Activated T-helper 17 cell treated with anti-CD3 and anti-CD28 coated beads, Interleukin-2, amount 50 U/mL, for 72 hours (primary cell): ENCODE measurements at places on chromosomes 1 and 21. TPM values are rescaled to one million over a fixed set of nuclear protein-coding genes. Genes with fewer than 3 reads are reported as not detected.

Gene EXO5
- total RNA-seq = 6.6 TPM

Gene HAO2
- not detected for total RNA-seq

Gene MIXL1
- total RNA-seq = not detected

Gene C1orf87
- not detected for total RNA-seq

Gene PCAT6
- 4.0 TPM for total RNA-seq

Gene PRR9
- total RNA-seq = not detected

DNA sequence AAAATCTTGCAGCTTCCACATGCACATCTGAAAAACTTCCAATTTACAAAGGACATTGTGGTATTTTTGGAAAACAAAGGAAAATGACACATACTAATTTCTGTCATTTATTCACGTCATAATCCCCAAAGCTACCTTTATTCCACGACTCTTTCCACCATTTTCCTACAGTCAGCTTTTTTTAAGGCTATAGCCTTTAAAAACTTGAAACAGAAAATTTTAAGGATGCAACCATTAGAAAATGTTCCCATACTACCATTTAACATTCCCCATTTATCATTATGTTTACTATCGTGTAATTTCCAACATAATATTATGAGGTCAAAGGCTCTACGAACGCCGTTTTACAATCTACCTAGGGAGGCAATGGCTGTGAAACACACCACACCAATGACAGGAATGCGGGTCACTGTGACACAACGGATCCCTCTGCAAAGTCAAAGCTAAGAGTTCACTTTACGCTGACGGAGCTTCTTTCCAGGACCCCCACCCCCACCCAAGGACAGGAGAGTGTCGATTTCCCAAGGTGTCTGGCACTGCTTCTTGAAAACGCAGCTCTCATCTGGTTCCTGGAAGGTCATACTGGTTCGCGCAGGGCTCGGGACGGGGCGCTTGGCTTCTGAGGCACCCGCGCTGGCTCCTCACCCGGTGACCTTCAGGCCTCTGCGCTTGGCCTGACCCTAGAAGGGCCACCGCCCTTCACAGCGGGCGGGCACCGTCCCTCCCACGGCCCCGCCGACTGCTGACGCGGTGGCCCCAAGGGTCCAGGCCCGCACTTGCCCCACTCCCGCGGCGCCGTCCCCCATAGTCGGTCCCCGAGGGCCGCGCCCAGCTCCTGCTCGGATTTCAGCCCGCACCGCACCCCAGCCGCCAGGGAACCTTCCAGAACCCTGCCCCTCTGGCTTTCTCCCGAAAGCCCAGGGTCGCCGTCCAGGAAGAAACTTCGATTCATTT, 50.5 kb upstream of the ATF3 start:
- H3K36me3 ChIP-seq = no peaks in the 10 kb centered on the region
- H3K27ac ChIP-seq = no peak overlapping the region

GRCh38 chr1:235290740-235291502, 37.1 kb downstream of the ARID4B start:
- no peak overlapping the region for H3K4me3 ChIP-seq
- H3K27me3 ChIP-seq = no peaks in the 10 kb centered on the region
- ATAC-seq = no peak
- peaks cover 33% of the 10 kb centered on the region for H3K4me1 ChIP-seq

DNA sequence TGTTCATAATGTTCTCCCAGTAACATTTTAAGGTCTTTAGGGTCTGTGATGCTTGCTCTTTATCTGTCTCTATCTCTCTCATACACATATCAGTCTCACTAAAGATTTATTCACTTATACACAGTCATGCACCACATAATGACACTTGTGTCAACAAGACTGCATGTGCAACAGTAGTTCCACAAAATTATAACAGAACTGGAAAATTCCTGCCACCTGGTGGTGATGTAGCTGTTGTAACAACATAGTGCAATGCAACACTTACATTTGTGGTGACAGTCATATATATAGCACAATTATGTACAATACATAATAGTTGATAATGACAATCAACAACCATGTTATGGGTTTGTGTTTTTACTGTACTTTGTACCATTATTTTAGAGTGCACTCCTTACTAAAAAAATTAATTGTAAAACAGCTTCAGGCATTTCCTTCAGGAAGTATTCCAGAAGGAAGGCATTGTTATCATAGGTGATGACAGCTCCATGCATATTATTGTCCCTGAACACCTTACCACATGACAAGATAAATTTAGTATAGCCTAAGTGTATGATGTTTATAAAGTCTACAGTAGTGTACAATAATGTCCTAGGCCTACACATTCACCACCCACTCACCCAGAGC, 8.1 kb downstream of the TDRD5 start:
- no peak overlapping the region for H3K4me3 ChIP-seq
- no peaks in the 10 kb centered on the region for H3K4me1 ChIP-seq
- no peaks in the 10 kb centered on the region for H3K36me3 ChIP-seq
- no peak overlapping the region for H3K27ac ChIP-seq
- H3K27me3 ChIP-seq = peaks cover 23% of the 10 kb centered on the region

- ATAC-seq = no peak
- no peaks in the 10 kb centered on the region for H3K36me3 ChIP-seq
- H3K27ac ChIP-seq = no peak overlapping the region
- H3K4me1 ChIP-seq = no peaks in the 10 kb centered on the region
- H3K27me3 ChIP-seq = no peaks in the 10 kb centered on the region
Observed at GRCh38 chr1:73886716-73887115, 311.3 kb downstream of the LRRIQ3 start.

DNA sequence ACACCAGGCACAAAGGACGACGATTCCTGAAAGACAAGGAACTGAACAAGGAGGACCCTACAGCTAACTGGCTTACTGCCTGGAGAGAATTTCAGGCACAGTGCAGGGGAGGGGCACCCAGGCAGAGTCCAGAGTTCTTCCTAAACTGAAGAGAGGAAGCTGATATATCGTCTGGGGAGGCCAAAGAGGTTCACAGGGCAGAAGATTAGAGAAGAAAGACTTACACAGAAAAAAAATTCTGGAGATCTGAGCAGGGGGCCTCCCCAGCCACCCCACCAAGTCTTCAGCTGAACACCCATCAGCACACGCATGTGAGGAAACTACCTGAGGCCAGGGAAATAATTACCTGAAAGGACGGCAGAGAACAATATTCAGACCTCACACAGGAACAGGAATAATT, 24.6 kb downstream of the SORT1 start:
- H3K27me3 ChIP-seq = peaks cover 19% of the 10 kb centered on the region
- no peak for ATAC-seq
- H3K4me1 ChIP-seq = peaks cover 12% of the 10 kb centered on the region

DNA sequence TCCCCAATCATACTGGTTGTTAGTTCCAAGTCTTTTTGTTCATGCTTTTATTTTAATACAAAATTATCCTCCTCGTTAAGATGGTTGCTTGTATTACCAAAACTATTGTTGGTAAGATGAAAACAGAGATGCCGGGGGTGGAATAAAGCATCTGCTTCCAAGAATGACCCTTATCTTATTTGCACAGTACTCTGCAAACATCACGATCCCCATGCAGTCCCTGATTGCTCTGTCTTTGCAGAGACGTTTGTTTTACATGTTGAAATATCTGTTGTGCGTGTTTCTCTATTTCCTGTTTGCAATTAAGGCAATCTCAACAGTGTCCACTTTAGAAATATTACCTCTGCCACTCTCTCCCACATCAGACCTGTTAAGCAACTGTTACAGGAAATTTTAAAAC, 141.3 kb upstream of the NCAM2 start:
- no peaks in the 10 kb centered on the region for H3K4me1 ChIP-seq
- no peaks in the 10 kb centered on the region for H3K27me3 ChIP-seq
- no peak overlapping the region for H3K4me3 ChIP-seq
- H3K36me3 ChIP-seq = no peaks in the 10 kb centered on the region

DNA sequence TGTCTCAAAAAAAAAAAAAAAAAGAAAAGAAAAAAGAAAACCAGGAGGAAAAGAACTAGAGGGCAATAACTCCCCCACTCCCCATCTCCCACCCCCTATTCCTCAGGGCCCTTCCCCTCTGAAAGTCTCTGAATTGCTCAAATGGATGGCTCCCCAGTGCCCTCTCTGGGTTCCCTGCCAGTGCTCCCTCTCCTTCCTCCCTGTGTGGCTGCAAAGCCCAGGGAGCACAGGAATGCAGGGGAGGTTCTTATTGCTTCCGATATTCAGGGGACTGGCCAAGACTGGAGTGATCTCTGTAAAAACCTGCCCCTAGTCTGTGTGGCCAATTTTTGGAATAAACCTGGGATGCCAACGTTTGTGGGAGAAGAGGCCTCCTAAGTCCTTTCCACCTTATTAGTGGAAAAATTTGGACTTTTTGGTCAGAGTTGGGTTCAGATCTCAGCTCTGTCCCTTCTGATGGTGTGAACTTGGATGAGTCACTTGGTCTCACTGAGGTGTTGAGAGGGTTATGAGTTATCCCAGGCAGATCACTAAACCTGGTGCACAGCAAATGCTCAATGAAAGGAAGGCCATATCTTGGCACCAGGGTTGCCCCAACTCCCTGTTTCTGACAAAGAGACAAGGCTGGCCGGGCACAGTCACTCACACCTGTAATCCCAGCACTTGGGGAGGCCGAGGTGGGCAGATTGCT, 13.4 kb upstream of the ARHGEF10L start:
- no peaks in the 10 kb centered on the region for H3K36me3 ChIP-seq
- no peak overlapping the region for H3K4me3 ChIP-seq
- H3K27me3 ChIP-seq = peaks cover 20% of the 10 kb centered on the region
- ATAC-seq = no peak
- H3K27ac ChIP-seq = no peak overlapping the region

- no peaks in the 10 kb centered on the region for H3K4me1 ChIP-seq
- no peak for ATAC-seq
- no peaks in the 10 kb centered on the region for H3K27me3 ChIP-seq
- H3K27ac ChIP-seq = no peak overlapping the region
- H3K36me3 ChIP-seq = no peaks in the 10 kb centered on the region
- no peak overlapping the region for H3K4me3 ChIP-seq
Observed at GRCh38 chr1:48500541-48501450, 28.8 kb upstream of the SPATA6 start.

DNA sequence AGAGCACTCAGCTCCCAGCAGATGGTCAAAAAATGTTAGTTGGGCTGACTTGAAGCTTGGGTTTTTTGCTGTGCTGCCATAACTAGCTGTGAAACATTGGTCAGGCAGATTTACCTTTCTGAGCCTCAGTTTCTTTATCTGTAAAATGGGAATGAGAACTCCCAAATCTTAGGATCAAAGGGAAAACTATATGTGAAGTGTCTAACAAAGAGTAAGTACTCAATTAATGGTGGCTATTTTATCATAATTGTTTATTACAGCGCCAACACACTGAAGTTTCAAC, 164.2 kb upstream of the POU3F1 start:
- no peaks in the 10 kb centered on the region for H3K4me1 ChIP-seq
- no peak for ATAC-seq
- no peaks in the 10 kb centered on the region for H3K36me3 ChIP-seq
- no peak overlapping the region for H3K27ac ChIP-seq
- peaks cover 32% of the 10 kb centered on the region for H3K27me3 ChIP-seq

DNA sequence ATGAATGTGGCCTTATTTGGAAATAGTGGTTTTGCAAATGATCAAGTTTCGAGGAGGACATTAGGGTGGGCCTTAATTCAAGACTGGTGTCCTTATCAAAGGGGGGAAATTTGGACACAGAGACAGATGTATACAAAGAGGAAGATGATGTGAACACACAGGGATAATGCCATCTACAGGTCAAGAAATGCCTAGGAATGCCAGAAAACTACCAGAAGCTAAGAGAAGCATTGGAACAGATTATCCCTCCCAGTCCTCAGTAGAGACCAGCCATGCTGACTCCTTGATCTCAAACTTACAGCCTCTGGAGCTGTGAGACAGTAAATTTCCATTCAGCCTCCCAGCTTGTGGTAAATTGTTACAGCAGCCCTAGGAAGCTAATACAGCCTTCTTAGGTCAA, 151.4 kb downstream of the PTGER3 start:
- peaks cover 3% of the 10 kb centered on the region for H3K27me3 ChIP-seq
- ATAC-seq = no peak
- H3K4me1 ChIP-seq = no peaks in the 10 kb centered on the region
- H3K4me3 ChIP-seq = no peak overlapping the region
- no peaks in the 10 kb centered on the region for H3K36me3 ChIP-seq
- H3K27ac ChIP-seq = no peak overlapping the region

GRCh38 chr21:37384416-37384815, 17.8 kb downstream of the DYRK1A start:
- H3K36me3 ChIP-seq = peaks cover 4% of the 10 kb centered on the region
- H3K4me1 ChIP-seq = peaks cover 69% of the 10 kb centered on the region
- peak overlapping the region; percentile 34 for H3K27ac ChIP-seq
- no peaks in the 10 kb centered on the region for H3K27me3 ChIP-seq
- no peak for ATAC-seq

DNA sequence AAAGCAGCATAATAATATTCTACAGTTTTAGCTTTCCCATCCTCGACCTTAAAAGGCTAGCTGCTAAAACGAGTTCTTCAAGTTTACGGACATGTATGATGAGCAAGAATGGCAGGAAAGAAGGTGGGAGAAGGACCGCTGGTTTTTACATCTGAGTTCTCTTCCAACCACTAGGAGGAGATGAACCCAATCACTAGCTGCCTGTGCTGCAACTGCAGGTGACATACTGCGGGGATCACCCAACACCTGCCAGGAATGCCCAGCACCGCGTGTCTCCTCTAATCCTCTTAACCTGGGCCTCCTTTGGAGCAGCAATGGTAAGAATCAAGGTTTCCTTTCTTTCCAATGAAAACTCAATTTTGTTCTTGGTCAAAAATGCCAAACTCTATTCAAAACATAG, 23.5 kb downstream of the TOR3A start:
- peaks cover 28% of the 10 kb centered on the region for H3K36me3 ChIP-seq
- no peak for ATAC-seq
- no peaks in the 10 kb centered on the region for H3K4me1 ChIP-seq
- peak overlapping the region; percentile 20 for H3K27ac ChIP-seq
- no peaks in the 10 kb centered on the region for H3K27me3 ChIP-seq

DNA sequence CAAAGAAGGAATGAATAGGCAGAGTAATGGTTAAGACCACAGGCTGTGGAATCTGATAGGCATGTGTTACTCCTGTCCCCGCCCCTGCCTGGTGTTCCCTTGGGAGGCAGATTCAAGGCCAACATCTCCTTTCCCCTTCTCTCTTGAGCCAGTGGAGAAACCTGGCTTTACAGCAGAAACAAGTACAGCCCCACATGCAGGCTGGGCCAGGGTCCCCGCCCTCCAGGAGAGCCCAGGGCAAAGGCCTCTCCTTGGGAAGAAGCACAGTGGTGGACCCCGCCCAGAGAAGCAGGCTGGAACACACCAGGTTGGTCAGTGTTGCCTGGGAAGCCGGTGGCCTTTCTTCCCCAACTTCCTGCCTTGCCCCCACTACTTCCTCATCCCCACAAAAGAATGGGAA, 6.8 kb downstream of the C1orf167 start:
- ATAC-seq = no peak
- no peak overlapping the region for H3K4me3 ChIP-seq
- no peak overlapping the region for H3K27ac ChIP-seq
- H3K27me3 ChIP-seq = no peaks in the 10 kb centered on the region
- no peaks in the 10 kb centered on the region for H3K36me3 ChIP-seq

GRCh38 chr21:45078877-45079281, 4.5 kb downstream of the ADARB1 start:
- peaks cover 9% of the 10 kb centered on the region for H3K36me3 ChIP-seq
- H3K27ac ChIP-seq = peak overlapping the region; percentile 90
- H3K27me3 ChIP-seq = no peaks in the 10 kb centered on the region
- peak overlapping the region; percentile 77 for H3K4me3 ChIP-seq

- H3K27ac ChIP-seq = no peak overlapping the region
- no peaks in the 10 kb centered on the region for H3K4me1 ChIP-seq
- H3K36me3 ChIP-seq = no peaks in the 10 kb centered on the region
- ATAC-seq = no peak
- H3K4me3 ChIP-seq = no peak overlapping the region
Observed at GRCh38 chr1:226029093-226029496, 30.0 kb upstream of the SDE2 start.

GRCh38 chr1:231934797-231935196, 308.2 kb downstream of the DISC1 start:
- H3K4me3 ChIP-seq = no peak overlapping the region
- H3K36me3 ChIP-seq = no peaks in the 10 kb centered on the region
- H3K27ac ChIP-seq = no peak overlapping the region
- no peak for ATAC-seq
- no peaks in the 10 kb centered on the region for H3K4me1 ChIP-seq
